CD8-positive, alpha-beta memory T cell (primary cell): ENCODE measurements at places on chromosomes 16 and 17.
A peak's percentile ranks its signal among the peaks of the same experiment; 100 is the strongest.

- DNase-seq = no peak
Observed at GRCh38 chr16:53428681-53429080, 5.6 kb upstream of the RBL2 start.

DNA sequence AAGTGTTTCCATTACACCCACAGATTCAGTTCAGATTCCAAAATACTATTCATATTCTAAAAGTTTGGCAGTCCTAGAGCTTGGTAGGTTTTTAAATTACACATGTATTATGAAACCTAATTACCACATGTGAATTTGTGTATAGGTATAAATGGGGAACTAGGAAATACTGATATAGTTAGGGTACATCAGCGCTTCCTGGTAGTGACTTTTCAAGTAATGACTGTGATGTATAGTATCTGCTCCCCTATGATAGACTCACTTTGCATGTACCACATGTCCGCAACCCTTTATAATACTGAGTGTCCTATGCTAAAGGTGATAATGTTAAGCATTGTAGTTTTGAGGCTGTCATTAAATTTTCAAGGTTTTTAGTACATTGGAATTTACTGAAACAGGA, 22.9 kb downstream of the CDK12 start:
- no peak for DNase-seq

GRCh38 chr16:30535777-30536190, 1.1 kb upstream of the ZNF747 start:
- DNase-seq = peak; percentile 41

- DNase-seq = no peak
Observed at GRCh38 chr16:23061669-23062068, 87.6 kb downstream of the USP31 start.

DNA sequence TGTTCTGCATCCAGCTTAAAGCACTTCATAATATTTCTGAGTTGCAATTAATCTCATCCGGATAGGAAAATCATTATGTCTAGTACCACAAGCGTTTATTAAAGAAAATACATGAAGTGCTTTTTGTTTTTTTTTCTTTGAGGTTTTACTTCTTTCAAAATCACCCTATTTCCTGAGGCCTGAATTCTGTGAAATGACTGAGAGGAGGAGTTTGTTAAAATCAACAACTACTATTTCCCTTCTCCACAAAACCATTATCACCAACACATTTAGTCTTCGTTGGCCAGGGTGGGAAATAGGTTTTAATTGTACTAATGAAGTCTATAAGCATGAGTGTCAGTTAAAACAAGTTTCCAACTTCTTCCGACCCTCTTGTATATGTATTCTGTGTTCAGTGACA, 50.7 kb upstream of the ADCY7 start:
- no peak for DNase-seq
